Stimulated activated CD4-positive, alpha-beta T cell treated with anti-CD3 and anti-CD28 coated beads, Interleukin-2, amount 100 ng/mL, for 48 hours (primary cell): ENCODE measurements at places on chromosomes 1 and 21.

DNA sequence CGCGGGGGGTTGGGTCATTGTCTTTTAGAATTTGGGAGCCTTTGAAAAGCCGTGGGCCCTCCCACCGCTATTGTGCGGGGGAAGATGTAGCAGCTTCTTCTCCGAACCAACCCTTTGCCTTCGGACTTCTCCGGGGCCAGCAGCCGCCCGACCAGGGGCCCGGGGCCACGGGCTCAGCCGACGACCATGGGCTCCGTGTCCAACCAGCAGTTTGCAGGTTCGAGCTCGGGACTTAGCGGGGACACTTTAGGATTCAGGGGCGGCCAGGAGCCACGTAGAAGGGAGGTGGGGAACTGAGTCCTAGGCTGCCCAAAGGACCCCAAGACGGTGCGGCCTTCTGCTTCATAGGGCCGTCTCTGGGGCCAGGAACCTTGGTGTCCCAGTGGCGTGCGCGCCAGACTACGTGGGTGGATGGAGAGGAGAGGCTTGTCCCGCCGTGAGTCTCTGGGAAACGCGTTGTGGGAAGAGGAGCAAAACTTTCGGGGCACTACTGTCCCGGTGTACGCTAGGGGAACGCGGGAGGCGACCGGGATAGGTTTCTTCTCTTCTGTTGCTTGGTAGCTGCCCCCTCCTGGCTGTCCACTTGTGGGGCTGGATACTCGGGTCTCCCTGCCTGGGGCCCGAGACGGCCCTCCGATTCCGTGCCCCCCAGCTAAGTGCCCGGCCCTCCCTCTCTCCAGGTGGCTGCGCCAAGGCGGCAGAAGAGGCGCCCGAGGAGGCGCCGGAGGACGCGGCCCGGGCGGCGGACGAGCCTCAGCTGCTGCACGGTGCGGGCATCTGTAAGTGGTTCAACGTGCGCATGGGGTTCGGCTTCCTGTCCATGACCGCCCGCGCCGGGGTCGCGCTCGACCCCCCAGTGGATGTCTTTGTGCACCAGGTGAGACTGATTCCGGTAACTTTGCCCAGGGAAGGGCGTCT is at the start of gene LIN28A:
Gene LIN28A (plus strand): TSS at position 112 of the 918 bp plus-strand sequence. CDS start 75 bp downstream, at position 187.
- DNase-seq = no peak

DNA sequence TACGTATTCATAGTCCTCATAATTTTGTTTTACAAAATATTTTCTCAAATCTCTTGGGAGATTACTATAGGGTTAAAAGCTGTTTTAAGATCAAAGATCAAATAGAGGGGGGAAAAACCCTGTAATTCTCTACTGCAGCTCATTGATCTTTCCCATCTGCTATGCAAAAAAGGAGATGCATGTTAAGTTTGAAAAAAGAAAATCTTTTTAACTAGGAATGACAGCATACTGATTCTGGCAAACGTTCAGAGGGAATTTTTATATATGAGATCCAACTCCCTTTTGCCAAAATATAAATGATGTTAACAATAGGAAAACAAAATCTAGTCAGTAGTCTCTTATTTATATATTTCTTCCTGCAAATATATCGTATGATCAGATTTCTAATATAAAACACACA is 69.1 kb downstream of the SMYD3 start:
- no peak for DNase-seq

DNA sequence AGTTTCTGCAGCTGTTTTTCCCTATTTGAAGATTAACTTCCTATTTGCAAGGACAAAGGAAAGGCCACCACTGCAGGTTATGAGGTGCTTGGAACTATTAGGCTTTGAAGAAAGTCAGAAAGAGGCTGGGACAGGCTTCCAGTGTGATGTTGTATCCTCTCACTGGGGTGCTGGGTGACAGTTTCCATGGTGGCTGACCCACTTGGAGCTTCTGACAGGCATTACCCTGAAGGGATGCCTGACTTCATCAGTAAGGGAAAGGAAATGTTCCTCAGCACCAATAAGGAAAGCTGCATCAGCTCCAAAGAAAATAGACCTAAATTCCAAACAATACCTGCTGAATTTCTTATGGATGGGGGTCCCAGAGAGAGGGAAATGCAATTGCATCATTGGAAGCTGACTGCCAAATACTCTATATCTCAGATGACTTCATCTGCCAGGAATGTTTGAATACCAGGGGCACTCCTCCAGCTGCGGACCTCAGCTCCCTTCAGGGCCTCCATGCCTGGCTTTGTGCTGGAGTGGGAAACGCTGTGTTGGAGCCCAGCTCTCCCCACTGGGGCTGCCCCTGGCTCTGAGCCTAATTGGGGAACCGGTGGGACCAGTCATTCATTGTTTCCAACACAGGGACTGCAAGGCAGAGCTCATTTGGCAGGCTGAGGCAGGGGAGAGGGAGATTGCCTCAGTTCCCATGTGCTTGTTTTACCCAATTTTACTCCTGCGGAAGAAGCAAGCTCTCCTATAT is 76.6 kb downstream of the RGL1 start:
- DNase-seq = no peak

DNA sequence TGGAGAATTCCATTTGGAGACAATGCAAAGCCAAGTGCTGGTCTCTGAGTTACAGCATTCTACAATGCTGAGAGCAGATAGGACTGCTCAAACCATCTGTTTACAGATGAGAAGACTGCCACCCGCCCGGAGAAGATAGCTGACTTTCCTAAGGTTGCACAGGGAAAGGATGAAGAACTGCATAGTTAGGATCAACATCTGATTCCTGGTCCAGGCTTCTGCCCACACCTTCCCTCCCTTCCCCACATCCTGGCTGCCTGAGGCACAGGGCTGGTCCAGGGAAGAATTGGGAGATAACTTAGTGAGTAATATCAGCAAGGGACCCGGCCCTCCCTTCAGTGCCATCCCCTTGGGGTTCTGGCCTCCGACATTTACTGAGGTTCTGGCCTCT is 2.0 kb downstream of the SERINC2 start:
- no peak for DNase-seq

DNA sequence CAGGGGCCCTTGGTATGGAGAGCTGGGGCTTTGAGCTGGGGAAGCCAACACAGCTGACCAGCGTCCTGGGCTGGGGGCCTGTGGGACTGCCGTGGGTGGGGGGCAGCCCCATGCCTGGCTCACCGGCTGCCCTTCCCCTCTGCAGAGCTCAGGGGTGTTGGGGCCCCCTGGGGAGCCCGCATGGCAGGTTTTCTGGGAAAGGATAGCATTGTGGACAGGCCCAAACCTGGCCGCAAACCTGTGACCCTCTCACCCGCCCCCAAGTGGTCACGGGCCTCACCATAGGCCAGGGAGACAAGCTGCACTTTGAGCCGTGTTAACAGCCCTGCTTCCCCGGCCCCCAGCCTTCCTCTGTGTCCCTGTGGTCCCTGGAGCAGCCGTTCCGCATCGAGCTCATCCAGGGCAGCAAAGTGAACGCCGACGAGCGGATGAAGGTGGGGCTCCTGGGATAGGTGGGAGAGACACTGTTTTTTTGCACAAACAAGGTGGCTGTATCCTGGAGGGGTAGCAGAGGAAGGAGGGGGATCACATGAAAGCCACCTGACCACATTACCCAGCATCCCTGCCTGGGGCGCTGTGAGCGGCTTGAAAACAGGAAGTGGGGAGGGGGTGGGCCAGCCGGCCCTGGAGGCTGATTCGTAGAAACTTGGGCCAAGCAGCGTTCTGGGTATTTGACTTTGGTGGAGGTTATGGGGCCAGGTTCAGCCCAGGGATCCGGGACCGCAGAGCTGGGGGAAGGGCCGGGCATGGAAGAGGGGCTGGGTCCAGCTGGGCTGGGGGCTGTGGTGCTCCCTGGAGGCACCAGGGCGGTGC is 65.9 kb downstream of the PIK3CD start:
- peak; percentile 72 for DNase-seq

- DNase-seq = no peak
These were observed 133.6 kb upstream of the ATP1B1 start for GRCh38 chr1:168972887-168973286.

- no peak for DNase-seq
These were observed 4.1 kb downstream of the DIPK1A start for GRCh38 chr1:92957030-92957734.

DNA sequence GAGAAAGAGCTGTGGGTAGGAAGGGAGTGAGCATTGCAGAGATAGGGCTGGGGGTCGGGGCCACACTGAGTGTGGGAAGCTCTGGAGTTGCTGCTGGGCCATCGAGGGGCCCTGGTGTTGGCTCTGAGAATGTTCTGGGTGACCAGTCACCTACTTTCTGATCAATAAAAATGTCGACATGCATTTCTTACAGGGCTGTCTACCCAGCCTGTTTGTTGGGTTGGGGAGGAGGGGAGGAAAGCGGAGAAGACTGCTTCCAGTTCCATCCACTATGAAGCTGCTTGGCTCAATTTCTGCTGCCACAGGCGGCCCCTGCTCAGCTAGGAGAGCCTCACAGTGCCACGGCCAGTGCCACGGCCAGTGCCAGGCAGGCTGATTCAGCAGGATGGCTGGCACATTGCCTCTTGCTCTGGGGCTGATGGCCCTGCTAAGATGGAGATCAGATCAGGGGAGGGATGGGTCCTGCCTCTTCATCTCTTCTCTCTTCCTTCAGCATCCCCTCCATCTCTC is 3.0 kb upstream of the PADI3 start:
- DNase-seq = no peak

- DNase-seq = peak; percentile 48
These were observed 94.4 kb upstream of the KRTAP19-8 start for GRCh38 chr21:31132574-31133242.

GRCh38 chr1:31836638-31837037 is 20.8 kb upstream of the SPOCD1 start:
- no peak for DNase-seq

- DNase-seq = no peak
These were observed 354.6 kb downstream of the MATN1 start for GRCh38 chr1:30368651-30369240.

- DNase-seq = no peak
These were observed 16.8 kb upstream of the GPR157 start for GRCh38 chr1:9145714-9146113.

DNA sequence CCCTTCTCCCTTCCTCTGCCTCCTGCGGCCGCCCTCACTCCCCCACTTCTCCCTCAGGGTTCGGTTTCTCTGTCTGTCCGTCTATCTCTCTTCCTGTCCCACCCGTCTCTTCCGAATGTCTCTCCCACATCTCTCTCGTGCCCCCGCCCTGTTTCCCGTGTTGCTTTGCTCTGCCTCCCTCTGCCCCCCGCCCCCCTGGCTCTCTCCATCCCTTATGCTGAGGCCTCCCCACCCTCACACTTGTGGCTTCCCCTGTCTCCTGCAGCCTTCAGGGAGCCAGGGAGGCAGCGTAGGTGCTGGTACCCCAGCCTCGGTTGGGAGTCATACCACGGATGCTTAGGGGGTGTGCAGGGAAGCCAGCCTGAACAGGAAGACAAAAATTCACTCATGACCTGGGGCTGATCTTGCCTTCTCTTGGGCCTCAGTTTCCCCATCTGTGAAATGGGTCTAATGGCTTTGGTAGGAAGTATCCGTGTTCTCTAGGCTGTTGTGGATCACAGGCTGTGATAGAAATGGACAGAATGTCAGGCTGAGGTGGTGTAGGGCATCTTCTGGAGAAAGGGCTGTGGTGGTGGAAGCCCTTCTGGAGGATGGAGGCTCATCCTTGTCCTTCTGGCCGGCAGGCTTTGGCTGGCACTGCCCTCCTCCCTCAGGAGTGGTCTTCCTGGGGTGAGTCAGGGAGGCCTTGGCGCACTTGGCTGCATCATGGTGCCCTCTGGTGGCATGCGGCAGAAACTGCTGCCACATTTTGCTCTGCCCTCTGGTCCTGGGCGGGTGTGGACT is 55.5 kb downstream of the FOXO6 start:
- peak; percentile 65 for DNase-seq

DNA sequence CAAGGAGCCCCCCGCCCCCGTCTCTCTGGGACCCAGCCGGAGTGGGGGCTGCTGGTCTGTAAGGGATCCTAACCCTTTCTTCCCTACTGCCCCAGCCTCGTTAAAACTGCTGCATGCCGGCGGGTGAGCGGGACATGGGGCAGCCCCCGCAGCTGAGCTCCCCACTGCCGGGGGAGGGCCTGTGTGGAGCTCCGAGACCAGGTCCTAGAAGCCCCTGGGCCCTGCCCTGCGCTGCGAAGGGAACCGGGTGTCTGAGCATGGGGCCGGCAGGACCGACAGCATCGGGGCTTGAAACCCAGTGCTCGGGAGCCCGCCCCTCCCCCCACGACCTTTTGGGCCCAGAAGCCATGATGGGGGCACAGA is 9.2 kb upstream of the COL6A1 start:
- no peak for DNase-seq

DNA sequence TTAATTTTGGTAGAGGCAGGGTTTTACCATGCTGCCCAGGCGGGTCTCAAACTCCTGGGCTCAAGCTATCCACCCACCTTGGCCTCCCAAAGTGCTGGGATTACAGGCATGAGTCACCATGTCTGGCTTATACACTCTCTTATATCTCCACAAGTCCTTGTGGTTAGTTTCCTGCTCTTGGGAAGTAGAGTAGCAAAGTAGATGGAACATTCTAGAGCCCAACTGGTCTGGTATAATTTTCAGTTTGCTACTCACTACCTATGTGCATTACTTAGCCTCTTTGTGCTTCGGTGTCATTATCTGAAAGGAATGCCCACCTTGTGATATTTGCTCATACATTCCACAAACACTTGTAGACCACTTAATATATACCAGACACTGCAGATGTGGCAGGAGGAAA is 96.6 kb upstream of the IPO9 start:
- DNase-seq = no peak

GRCh38 chr1:216910081-216910840 is 187.0 kb upstream of the ESRRG start:
- DNase-seq = no peak

DNA sequence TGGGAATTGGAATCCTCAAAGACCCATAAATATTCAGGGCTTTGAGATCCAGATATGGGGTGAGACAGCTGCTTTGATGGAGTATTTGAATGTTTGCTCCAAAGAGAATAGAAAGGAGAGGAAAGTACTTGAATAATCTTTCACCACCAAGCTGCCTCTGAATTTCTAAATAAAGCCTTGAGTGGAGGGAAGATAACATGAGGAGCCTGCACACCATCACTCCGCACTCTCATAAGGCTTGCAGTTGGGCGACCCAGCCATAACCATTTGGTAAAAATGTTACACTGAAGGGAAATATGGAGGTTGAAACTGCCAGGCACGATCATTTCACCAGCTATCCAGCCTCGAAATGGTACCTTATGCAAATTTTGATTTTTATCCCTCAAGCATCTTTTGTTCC is 38.4 kb downstream of the VCAM1 start:
- no peak for DNase-seq
